ENCODE measurements at places on chromosomes 3 and 15. TPM values are rescaled to one million over a fixed set of nuclear protein-coding genes. Genes with fewer than 3 reads are reported as not detected.

Gene ABTB1
- total RNA-seq: 4.0 TPM

Gene SLC22A13
- total RNA-seq: not detected

DNA sequence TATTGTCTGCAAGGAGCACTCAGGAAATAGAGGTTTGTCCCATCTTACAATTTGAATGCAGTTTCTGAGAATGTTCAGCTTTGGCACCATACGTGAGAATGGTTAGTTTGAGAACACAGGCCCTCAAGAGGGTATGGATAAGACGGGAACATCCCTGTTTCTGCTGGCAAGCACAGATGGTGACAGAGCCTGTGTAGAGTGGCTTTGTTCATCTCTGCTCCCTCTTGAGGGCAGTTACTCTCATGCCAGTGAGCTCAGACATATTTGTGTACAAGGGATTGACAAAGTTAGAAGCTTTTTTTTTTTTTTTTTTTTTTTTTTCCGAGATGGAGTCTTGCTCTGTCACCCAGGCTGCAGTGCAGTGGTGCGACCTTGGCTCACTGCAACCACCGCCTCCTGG is 71.5 kb upstream of the FILIP1L start:
- DNase-seq: no peak

DNA sequence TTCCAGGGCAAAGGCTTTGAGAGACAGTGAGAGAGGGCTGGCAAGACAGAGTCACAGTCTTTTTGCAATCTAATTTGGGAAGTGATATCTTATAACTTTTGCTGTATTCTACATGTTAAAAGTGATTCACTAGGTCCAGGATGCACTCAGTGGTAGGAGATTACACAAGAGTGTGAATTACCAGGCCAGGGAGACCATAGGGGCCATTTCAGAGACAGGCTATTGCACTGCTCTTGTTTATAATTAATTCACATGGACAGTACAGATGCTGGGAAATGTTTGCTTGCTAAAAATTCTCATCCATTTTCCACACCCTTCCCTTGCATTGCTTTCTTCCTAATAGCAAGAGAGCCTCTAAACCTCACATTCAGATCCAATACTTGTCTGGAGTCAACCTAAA is 22.6 kb upstream of the POMGNT2 start:
- no peak for DNase-seq

Data from G401 (cell line).